ENCODE measurements at places on chromosomes 7 and 10. TPM values are rescaled to one million over a fixed set of nuclear protein-coding genes. Genes with fewer than 3 reads are reported as not detected.

GRCh38 chr10:35211390-35211789 is 84.7 kb downstream of the CREM start:
- no peaks in the 10 kb centered on the region for H3K36me3 ChIP-seq
- no peak overlapping the region for H3K4me3 ChIP-seq
- H3K4me1 ChIP-seq, result peaks cover 3% of the 10 kb centered on the region
- no peak for DNase-seq
- no peak overlapping the region for H3K27ac ChIP-seq
- H3K27me3 ChIP-seq, result no peaks in the 10 kb centered on the region

GRCh38 chr10:127117125-127117524 is 79.3 kb downstream of the INSYN2A start:
- H3K4me3 ChIP-seq, result no peak overlapping the region
- peak; percentile 86 for DNase-seq
- H3K27me3 ChIP-seq, result no peaks in the 10 kb centered on the region
- no peak overlapping the region for H3K27ac ChIP-seq
- no peaks in the 10 kb centered on the region for H3K36me3 ChIP-seq

PNLIPRP3 gene
- polyA plus RNA-seq, result not detected

ANKRD61 gene
- polyA plus RNA-seq, result 0.23 TPM

CCL24 gene
- polyA plus RNA-seq, result not detected

GNAT3 gene
- not detected for polyA plus RNA-seq

- no peaks in the 10 kb centered on the region for H3K36me3 ChIP-seq
- no peak for DNase-seq
- no peaks in the 10 kb centered on the region for H3K27me3 ChIP-seq
- H3K27ac ChIP-seq, result no peak within 1 kb of the TSS
Measured at GRCh38 chr7:108130261-108130660, at the start of gene LAMB4. Gene LAMB4 (minus strand): TSS chr7:108130361. CDS start chr7:108123164, 7,197 bp downstream.

GRCh38 chr7:149450821-149451220 is 10.0 kb downstream of the ZNF777 start:
- no peaks in the 10 kb centered on the region for H3K27me3 ChIP-seq
- no peak for DNase-seq
- no peaks in the 10 kb centered on the region for H3K4me1 ChIP-seq
- no peak overlapping the region for H3K4me3 ChIP-seq

RAMP3 gene
- polyA plus RNA-seq, result 0.98 TPM

STEAP1 gene
- 3.6 TPM for polyA plus RNA-seq

NUP42 gene
- 41.2 TPM for polyA plus RNA-seq

GRCh38 chr7:88746126-88746525 is 13.4 kb upstream of the ZNF804B start:
- no peak for DNase-seq
- no peak overlapping the region for H3K4me3 ChIP-seq
- no peaks in the 10 kb centered on the region for H3K36me3 ChIP-seq
- H3K27ac ChIP-seq, result no peak overlapping the region

- no peaks in the 10 kb centered on the region for H3K36me3 ChIP-seq
- no peaks in the 10 kb centered on the region for H3K27me3 ChIP-seq
- no peaks in the 10 kb centered on the region for H3K4me1 ChIP-seq
- H3K27ac ChIP-seq, result no peak overlapping the region
- no peak overlapping the region for H3K4me3 ChIP-seq
Measured at GRCh38 chr7:92706563-92706962, 116.4 kb upstream of the FAM133B start.

DNA sequence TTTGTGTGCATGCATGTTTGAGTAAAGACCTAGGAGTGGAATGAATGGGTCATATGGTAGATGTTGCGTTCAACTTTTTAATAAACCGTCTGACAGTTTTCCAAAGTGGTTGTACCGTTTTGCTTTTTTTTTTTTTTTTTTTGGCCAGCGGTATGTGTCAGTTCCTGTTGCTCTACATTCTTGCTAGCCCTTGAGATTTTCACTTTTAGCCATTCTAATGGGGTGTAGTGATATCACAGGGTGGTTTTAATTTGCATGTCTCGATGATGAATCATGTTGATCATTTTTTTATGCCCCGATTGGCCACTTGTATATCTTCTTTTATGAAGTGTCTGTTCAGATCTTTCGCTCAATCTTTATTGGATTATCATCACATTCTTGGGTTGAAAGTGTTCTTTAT is 320.7 kb downstream of the CAMK1D start:
- H3K27ac ChIP-seq, result no peak overlapping the region
- H3K4me3 ChIP-seq, result no peak overlapping the region
- DNase-seq, result no peak
- H3K4me1 ChIP-seq, result no peaks in the 10 kb centered on the region
- H3K27me3 ChIP-seq, result no peaks in the 10 kb centered on the region

ZPBP gene
- not detected for polyA plus RNA-seq

DNA sequence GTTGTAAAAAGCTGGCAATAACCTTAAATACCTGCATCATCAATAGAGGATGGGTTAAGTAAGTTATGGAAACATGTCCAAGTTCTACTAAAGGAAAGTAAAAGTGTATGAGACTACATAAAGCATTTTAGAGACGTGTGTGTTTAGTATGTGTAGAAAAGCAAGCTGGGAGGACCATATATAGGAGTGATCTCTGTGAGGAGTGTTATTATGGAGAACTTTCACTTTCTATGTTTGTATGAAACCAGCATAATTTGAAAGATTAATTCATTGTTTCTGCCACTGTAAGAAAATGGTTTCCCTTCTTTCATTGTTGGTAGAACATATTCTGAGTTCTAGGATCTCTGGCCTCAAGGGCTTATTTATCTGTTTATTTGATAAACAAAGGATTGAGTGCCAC is 19.2 kb upstream of the PDLIM1 start:
- H3K4me1 ChIP-seq, result peaks cover 6% of the 10 kb centered on the region
- no peak for DNase-seq
- H3K4me3 ChIP-seq, result no peak overlapping the region
- H3K27ac ChIP-seq, result no peak overlapping the region
- no peaks in the 10 kb centered on the region for H3K36me3 ChIP-seq

DNA sequence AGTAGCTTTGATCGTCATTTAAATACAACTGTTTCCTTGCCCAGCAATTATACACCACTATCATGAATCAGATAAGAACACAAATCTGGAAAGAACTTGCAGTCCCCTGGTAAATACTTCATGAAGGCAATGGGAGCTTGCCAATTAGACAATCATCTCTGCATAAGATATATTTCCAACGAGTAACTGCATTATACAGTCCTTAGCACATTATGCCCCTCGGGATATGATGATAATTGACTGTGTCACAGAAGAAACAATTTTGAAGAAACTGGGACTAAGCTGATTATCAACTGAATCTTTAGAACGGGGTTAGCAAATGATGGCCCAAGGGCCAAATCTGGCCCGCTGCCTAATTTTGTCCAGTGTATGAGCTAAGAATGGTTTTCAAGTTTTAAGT is 155.7 kb downstream of the TRIL start:
- no peaks in the 10 kb centered on the region for H3K4me1 ChIP-seq
- H3K27ac ChIP-seq, result no peak overlapping the region
- H3K4me3 ChIP-seq, result no peak overlapping the region
- no peak for DNase-seq
- no peaks in the 10 kb centered on the region for H3K27me3 ChIP-seq

PRSS37 gene
- polyA plus RNA-seq, result not detected

DNA sequence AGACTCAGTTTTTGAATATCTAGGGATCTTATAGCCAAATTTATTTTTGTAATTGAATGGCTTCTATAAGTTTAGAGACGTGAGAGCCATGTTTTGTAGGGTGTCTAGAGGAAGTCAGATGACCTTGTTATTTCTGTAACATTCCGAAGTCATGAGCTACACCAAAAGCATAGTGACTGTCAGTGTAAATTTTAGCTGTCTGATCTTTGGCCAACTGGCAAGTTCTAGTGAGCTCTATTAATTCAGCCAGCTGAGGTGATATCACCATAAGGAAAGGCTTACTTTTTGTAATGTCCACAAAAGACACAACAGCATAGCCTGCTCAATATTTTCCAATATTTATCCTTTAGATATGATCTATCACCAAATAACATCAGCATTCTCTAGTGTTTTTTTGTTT is 9.9 kb upstream of the NT5C3A start:
- H3K27me3 ChIP-seq, result no peaks in the 10 kb centered on the region
- H3K4me1 ChIP-seq, result peaks cover 4% of the 10 kb centered on the region
- no peak for DNase-seq
- no peaks in the 10 kb centered on the region for H3K36me3 ChIP-seq

DNA sequence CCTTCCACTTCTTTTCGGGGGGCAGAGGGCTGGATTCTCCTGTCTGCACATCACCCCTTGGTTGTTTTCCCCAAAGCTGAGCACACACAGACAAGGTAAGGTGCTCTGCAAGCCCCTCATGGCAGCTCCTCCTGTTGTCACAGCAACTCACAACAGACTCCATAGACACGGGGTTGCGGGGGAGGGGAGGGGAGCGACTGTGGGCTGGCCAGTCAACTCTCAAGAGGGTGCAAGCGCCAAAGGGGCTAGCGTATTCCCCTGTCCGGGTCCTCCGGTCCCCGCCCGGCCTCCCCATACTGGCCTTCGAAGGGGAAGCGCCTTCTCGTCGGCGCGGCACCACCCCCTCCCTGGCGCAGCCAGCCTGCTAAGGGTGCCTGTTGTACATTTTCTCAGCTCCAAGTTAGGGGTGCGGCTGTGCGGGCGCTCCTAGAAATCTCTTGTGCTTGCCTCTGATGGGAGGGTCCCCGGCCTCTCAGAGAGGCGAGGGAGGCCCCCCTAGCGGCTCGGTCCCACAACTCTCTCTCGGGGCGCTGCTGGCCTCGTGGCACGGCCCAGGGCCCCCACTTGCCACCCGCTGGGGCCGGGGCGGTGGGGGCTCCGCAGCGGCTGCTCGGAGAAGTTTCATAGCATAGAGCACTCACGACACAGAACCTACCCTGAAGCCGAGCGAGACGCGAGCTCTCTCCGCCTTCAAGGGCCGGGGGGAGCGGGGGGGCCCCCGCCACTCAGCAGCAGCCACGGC is 498 bp downstream of the RHOBTB1 start:
- peak overlapping the region; percentile 71 for H3K4me3 ChIP-seq
- H3K27ac ChIP-seq, result peak overlapping the region; percentile 71
- H3K4me1 ChIP-seq, result peaks cover 3% of the 10 kb centered on the region
- no peaks in the 10 kb centered on the region for H3K36me3 ChIP-seq

GRCh38 chr7:55120501-55121198 is 101.8 kb downstream of the EGFR start:
- no peak for DNase-seq
- no peak overlapping the region for H3K4me3 ChIP-seq
- H3K36me3 ChIP-seq, result no peaks in the 10 kb centered on the region
- H3K27me3 ChIP-seq, result no peaks in the 10 kb centered on the region

DNA sequence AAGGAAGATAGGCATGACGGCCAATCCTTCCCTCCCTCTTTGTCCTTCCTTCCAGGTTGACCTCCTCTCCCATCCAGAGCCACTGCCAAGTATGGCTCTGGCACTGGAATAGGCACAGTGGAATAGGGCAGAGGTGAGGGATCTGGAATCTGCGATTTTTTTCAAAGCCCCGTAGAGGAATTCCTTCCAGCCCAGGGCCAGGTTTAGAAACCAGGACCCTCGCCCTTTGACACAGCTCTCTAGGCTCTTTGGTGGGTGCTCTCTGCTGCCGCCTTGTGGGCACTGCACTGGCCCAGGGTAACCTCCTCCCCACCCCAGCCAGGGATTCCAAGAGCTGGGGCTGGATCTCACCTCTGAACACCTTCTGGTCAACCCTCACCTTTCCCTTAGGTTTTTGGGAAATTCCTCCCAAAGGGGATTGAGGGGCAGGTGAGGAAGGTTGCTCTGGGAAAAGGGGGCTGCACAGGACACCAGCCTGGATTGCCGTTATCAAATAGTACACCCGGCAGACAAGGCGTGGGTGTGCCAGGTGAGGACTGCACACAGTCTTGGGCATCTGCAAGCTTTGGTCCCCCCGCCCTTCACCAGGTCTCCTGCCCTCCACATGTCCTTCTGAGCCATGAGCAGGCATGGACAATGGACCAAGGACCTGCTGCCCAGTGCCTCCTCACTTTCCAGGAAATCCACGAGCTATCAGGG is 22.8 kb downstream of the C10orf105 start:
- no peaks in the 10 kb centered on the region for H3K4me1 ChIP-seq
- H3K4me3 ChIP-seq, result no peak overlapping the region
- H3K36me3 ChIP-seq, result no peaks in the 10 kb centered on the region
- H3K27me3 ChIP-seq, result no peaks in the 10 kb centered on the region

GRCh38 chr7:94223375-94224084 is 171.2 kb upstream of the COL1A2 start:
- H3K27me3 ChIP-seq, result no peaks in the 10 kb centered on the region
- no peak overlapping the region for H3K27ac ChIP-seq
- H3K4me1 ChIP-seq, result no peaks in the 10 kb centered on the region
- H3K4me3 ChIP-seq, result peak overlapping the region; percentile 7
- peak; percentile 71 for DNase-seq

DNA sequence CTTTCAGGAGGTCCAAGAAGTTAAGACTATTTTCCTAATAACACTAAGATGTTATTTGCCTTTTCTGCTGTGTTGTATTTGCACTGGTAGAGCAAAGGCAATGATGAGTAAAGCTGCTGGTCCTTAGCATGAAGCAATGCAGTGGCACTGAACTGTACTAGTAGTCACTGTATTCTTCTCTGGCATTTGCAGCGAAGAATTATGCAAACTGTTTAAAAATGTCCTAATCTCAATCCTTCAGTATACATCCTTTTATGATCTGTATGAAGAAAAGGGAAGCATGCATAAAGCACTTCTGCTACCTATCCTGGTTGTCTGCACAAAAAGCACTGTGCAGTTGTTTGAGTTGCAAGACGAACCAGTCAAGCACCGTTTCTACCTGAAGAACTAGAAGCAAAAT is 20.4 kb downstream of the IGF2BP3 start:
- peaks cover 5% of the 10 kb centered on the region for H3K4me1 ChIP-seq
- H3K27me3 ChIP-seq, result no peaks in the 10 kb centered on the region
- peaks cover 28% of the 10 kb centered on the region for H3K36me3 ChIP-seq
- no peak overlapping the region for H3K4me3 ChIP-seq
- H3K27ac ChIP-seq, result no peak overlapping the region

DNA sequence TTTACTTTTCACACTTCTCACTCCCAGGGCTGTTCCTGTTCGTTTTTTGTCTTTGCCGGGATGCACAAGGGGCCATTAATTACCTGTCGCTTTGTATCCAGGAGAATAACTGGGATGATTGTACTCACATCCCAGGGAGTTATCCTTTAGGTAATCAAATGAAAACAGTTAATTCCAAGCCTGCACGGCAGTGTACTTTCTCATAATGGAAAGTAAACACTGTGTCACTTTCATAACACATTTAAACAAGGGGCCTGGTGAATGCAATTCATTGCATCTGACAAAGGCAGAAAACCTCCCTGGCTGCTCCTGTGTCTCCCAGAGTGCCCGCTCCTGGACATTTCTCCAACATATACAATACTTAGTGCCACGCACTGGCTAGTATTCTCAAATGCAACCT is 138.7 kb upstream of the CELF2 start:
- no peak overlapping the region for H3K27ac ChIP-seq
- H3K4me1 ChIP-seq, result no peaks in the 10 kb centered on the region
- no peak for DNase-seq

SEC61A2 gene
- polyA plus RNA-seq, result 19.2 TPM

Measured in H1 (cell line).